ENCODE measurements at places on chromosomes 12 and 14.

DNA sequence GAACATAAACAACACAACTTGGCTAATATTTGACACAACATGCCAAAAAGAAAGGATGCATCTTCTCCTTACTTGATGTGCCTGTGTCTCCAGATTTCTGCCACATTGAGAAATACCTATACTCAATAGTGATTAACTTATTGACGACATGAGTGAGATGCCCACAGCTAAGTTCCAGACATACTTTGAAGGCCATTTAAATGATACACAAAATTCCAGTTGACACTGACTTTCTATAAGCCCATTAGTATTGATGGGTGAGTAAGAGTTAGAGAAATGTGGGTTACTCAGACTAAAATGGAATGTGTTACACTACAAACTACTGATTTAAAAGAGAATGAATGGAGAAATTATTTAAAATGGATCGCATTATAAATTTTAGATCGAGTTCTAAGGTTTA, 838.2 kb upstream of the MGAT4C start:
- DNase-seq = no peak

GRCh38 chr14:95677179-95677835, 8.9 kb upstream of the TCL1B start:
- no peak for DNase-seq

GRCh38 chr14:74135426-74135825, 50.7 kb downstream of the LIN52 start:
- no peak for DNase-seq

DNA sequence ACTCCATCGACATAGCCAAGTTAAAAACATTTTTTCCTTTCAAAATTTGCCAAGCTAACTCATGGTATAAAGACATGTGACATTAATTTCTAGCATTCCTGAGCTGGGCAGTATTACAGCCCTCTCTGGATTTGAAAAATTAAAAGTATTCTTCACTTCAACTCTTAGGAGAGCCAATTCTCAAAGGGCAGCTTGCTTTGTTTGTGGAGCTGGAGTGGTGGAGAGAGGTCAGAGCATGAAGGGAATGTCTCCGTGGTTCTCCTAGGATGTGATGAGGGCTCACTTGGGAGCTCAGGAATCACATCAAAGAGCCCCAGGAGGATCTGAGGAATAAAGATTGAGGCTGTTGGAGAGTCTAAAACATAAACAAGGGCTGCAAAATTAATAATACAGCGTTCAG, 46.9 kb upstream of the RGS6 start:
- DNase-seq = no peak

GRCh38 chr12:45669093-45669492, 60.4 kb upstream of the ARID2 start:
- no peak for DNase-seq

DNA sequence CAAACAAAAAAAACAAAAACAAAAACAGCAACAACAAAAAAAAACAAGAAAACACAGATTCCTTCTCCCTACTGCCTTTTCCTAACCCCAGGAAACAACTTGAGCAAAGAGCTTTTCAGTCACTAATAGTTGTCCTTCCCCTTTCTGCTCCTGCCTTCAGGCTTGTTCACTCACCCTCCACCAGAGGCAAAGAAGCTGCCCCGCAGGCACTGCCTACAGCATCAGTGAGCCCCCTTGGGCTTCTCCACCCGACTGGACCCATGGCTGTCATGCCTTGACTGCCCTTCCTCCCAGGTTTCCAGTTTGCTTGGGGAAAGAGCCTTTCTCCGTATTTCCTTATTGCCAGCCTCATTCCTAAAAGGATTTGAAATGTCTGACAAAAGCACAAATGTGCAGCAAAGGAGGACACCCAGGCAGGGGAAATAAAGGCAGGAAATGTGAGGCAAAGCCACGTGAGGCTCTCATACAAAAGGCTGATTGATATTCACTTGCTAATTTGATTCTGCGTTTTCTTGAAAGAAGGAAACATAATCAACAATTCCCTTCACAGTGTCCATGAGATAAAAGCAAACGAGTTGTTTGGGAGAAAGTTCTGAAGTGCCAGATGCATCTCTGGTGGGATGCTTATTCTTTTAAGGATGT, 85.7 kb downstream of the GPATCH2L start:
- no peak for DNase-seq

DNA sequence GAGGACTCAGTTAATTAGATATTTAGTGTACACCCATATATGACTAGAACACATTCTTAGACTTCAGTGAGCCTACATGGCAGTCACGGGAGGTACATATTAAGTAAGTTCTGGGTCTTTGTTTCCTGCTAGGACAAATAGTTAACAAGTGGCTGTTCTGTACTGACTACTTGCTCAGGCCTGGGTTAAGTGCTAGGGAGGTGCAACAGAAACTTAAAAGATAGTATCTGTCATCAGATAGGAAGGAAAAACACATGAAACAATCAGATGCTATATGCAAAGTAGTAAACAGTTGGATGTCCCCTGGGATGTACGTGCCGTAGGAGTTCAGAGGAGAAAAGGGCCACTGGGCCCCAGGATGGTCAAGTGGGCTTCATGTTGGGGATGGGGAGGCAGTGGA, 59.5 kb downstream of the SLC4A8 start:
- DNase-seq = no peak

DNA sequence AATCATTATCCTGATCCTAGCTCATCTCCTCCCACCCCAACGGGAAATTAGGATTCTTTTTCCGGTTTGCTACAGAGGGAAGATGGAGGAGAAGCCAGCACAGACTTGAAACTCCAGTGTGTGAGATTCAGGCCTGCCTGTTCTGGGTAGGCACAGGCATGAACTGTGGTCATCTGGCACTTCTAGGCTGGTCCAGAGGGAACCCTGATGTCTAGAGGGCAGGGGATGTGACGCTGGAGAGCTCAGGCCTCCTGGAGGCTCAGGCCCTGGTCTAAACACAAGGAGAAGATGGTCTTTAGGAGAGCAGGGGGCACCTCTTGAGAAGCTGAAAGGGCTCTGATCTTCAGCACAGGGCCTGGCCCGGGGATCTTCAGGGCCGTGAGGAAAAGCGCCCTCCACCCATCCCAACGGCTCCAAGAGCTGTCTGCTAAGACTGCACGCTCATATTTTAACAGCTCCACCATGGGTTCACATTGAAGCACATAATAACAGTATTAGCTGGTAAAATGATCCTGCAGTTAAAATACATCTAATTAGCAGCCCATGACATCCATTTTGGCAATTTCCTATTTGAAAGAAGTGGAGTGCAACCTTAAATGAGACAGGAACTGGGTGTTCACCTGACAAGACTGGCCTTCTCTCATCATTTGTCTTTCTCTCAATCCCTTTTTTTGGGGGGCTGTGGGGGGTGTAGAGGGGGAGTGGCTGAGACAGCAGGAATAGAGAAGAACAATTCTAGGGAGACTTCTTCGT, 35.4 kb downstream of the BCL11B start:
- no peak for DNase-seq

GRCh38 chr14:22651586-22651985, 7.4 kb upstream of the OR6J1 start:
- no peak for DNase-seq

DNA sequence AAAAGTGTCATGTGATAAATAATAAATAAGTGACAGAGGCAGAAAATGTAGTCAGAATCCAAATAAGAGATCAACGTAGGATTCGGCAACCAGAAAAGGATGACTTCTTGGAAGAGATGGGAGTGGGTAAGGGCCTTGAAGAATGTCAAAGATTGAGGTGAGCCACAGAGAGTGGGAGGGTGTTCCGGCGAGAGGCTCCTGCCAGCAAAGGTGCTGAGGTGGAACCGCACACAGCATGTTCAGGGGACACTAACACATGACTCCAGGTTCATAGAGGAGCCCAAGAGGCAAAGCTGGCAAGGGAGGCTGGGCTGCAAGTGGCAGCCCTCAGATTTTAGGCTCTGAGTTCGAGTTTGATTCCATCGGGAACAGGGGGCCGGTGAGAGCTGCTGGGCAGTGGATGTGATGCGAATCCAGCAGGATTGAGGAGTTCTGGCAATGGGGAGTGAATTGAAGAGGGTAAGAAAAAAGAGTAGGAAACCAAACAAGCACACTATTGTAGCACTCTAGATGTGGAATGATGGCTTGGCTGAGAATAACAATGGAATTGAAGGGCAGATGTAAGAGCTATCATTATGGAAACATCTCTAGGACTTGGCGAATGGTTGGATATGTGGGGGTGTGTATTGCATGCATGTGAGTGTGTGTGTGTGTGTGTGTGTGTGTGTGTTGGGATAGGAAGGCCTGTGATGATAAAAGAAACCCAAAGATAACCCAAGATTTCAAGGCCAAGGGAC, 36.5 kb downstream of the LRRC74A start:
- DNase-seq = no peak

DNA sequence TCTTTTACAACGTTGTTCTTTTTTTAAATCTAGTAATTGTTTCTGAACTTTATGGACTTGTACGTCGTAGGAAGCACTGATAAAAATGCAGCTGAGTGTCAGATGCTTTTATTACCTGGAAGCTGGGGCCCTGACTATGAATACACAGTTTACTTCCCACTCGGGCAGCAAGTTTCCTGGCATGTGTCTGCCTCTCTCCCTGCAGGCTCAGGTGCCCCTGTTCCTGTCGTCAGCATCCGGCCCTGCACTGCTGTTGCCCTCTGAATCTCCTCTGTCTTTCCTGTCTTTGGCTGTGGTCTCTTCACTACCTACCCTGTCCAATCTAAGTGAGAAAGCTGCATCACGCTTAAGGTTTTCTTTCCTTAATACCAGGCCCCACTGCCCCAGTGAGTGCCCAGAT, 75.8 kb downstream of the PELI2 start:
- no peak for DNase-seq

DNA sequence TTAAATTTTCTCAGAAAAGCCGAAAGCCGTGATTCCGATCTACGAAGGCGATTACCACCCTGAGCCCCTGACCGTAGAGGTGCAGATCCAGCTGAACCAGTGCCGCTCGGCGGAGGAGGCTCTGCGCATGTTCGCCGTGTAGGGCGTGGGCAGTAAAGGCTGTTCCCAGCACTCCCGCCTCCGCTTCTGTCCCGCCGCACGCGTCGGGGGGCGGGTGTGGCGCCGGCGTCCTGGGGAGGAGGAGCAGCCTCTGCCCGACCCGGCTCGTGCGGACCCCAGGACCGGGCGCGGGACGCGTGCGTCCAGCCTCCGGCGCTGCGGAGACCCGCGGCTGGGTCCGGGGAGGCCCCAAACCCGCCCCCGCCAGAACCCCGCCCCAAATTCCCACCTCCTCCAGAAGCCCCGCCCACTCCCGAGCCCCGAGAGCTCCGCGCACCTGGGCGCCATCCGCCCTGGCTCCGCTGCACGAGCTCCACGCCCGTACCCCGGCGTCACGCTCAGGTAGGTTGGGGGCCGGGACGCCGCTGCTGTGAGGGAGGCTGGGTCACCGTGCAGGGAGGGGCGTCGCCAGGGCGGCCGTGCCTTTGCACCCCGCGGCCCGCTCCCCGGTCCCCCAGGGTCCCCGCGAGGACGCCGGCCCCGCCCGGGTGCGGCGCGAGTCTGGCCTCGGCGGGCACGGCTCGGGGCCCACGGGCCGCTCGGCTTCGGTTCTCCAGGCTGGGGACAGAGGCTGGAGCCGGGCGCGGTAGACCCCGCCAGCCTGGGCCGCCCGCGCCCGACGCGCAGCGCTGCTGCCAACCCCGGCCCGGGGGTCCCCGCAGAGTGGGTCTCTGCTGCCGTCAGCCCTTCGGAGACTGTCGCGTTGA, at the start of gene B3GNT4:
Gene B3GNT4 (plus strand): TSS at position 409 of the 866 bp plus-strand sequence. CDS start 910 bp downstream, outside the sequence.
- peak; percentile 57 for DNase-seq

- no peak for DNase-seq
Observed at GRCh38 chr12:100024974-100025555, 40.3 kb upstream of the ANKS1B start.

GRCh38 chr12:19799895-19800602, 360.8 kb downstream of the AEBP2 start:
- DNase-seq = no peak

DNA sequence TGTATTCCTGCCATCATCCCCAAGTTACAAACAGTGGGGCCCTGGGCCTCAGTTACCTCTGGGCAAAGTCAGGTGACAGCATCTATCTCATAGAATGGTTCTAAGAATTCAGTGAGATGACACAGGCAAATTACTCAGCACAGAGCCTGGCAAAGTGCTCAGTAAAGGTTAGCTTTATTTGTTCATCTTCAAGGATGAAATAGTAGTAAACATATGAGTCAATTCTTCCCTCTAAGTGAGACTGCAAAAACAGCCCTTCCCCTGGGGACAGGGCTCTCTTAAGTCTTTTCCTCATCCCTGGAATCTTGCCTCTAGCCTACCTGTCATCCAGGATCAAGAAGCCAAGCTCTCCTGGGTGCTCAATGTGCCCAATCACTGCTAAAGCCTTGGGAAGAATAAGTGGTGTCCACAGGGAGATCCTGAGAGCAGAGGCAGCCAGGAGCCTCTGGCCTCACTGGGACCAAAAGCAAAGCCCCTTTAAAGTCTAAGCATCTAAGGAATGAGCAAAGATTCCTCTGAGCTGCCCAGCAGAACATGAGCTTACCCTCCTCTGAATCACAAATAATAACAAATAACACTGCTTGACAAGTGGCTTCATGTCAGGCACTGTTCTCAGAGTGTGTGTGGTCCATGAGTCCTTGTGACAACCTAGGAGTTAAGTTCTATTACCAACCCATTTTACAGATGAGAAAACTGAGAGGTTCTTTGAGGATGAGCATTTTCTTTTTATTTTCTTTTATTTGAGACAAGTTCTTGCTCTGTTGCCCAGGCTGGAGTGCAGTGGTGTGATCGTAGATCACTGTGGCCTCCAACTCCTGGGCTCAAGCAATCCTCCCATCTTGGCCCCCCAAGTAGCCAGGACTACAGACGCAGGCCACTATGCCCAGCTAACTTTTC, 12.1 kb downstream of the NUAK1 start:
- no peak for DNase-seq

DNA sequence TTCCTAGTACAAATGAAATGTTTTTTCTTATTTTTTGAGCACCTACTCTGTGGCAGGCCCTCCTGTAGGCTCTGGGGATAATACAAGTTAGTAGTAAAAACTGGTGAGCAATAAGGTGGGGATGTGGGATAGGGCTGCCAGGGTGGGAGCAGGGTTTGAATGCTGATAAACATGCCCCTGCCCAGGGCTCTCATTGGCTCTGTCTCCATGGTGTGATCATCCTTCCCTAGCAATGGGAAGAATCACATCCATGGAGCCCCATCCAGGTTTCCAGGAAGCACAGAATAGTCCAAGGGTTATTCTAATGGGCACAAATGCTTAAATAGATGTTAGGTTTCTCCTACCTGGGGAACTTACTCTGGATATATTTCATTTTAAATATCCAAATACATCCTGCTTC, 45.5 kb downstream of the GIT2 start:
- DNase-seq = no peak

GRCh38 chr14:104461676-104462449, 117.7 kb upstream of the C14orf180 start:
- no peak for DNase-seq

All from CD4-positive, alpha-beta T cell (primary cell).